Activated CD4-positive, alpha-beta T cell treated with anti-CD3 and anti-CD28 coated beads, Interleukin-2, amount 10 ng/mL, durations not matched to agents 24 days and 14 days (primary cell): ENCODE measurements at places on chromosomes 2 and 18. TPM values are rescaled to one million over a fixed set of nuclear protein-coding genes. Genes with fewer than 3 reads are reported as not detected.

GRCh38 chr18:12302391-12303147, 5.5 kb upstream of the TUBB6 start:
- DNase-seq: no peak

Gene ICOS
- 111 and 114 TPM in 2 replicates for total RNA-seq

Gene QPCT
- total RNA-seq: 2.0 and 2.1 TPM in 2 replicates

Gene PCARE
- not detected in 2 replicates for total RNA-seq

DNA sequence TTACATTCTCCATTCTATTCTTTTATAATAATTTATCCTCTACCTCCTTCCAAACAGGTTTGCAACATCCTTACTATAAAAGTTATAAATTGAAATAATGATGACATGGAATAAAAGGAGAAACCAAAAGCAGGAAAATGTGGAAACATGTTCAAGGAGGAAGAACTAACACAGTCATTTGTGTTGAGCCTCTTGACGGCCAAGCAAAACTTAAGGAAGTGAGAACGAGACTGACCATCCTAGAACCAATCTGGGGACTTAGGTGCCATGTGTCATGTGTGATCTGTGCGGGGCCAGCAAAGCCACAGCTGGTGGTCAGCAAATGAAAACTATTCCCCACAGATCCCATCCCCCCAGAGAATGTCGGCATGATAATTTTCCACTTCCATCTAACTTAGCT, 25.6 kb upstream of the FAM124B start:
- no peak for DNase-seq
